ENCODE measurements at places on chromosomes 16 and 17.

DNA sequence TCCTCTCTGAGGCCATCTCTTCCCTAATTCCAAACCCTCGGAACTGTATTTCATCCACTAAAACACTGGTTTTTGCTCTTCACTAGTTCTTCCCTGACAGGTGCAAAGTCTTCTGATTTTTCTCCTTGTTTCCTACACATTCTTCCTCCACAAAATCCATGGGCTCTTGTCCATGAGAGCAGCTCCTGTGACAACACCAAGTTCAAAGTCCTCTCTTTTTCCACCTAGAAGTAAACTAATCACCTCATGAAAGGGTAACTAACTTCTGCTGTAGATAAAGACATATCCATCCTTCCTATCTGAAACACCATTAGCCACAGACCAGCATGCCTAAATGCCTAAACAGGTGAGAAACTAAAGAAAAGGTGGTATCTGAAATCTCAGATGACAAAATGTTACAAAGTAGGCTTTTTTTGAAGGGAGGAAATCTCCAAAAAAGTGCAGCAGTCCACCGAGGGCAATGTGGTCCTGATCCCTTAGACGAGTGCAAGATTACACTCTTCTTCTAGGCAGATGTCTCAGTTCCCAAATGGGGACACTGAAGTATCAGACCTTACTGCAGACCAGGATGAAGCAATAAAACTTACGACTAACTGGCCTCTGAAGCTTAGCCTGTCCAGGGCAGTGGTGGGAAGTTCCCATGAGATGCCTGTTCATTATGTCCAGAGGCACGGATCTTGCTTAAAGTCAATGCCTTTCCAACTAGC, 2.8 kb downstream of the PIP4K2B start:
- DNase-seq, result no peak

GRCh38 chr16:57127037-57127763, 34.8 kb downstream of the CPNE2 start:
- no peak for DNase-seq

- peak; percentile 12 for DNase-seq
Measured at GRCh38 chr16:80346111-80346632, 194.6 kb upstream of the DYNLRB2 start.

DNA sequence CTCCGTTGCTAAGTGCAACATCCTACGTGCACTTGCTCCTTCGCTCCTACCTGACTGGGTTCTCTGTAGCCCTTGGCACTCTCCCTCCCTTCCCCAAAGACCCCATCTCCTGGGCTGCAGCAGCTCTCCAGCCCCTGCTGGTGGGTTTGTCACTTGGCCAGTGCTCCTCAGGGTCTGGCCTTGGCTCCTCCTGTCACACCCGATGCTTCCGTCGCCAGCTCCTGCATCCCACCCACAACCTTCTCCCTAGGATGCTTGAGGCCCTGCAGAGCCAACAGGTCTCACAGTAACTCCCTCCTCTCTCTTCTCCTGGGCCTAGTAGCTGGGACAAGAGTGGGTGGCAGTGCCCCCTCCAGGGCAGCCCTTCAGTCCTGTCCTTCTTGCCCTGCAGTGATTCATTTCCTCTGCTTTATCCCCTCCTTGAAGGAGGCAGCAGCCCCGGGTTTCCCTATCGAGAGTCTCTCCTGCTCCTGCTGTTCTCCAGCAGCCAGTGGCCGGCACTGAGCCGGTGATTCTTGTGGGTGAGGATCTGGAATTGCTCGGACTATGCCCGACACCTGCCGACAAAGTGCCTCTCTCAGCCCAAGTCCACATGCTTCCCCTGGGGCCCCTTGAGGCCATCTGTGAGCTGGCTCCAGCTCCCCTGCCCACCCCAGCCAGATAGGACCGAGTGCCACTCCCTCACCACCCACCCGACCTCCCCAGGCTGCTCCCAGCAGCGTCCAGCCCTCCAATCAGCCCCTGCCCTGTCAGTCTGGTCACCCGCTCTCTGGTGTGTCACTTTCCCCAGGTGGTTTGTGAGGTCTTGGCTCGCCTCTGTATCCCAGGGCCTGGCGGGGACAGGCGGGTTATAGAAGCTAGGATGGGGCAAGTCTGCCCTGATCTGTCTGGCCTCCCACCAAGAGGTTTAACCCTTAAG, 3.8 kb downstream of the LITAFD start:
- DNase-seq, result peak; percentile 50

- DNase-seq, result no peak
Measured at GRCh38 chr17:17088086-17088485, 45.8 kb downstream of the MPRIP start.
